Pancreas (tissue), 10 donors: ENCODE measurements at places on chromosomes 7 and 10.

DNA sequence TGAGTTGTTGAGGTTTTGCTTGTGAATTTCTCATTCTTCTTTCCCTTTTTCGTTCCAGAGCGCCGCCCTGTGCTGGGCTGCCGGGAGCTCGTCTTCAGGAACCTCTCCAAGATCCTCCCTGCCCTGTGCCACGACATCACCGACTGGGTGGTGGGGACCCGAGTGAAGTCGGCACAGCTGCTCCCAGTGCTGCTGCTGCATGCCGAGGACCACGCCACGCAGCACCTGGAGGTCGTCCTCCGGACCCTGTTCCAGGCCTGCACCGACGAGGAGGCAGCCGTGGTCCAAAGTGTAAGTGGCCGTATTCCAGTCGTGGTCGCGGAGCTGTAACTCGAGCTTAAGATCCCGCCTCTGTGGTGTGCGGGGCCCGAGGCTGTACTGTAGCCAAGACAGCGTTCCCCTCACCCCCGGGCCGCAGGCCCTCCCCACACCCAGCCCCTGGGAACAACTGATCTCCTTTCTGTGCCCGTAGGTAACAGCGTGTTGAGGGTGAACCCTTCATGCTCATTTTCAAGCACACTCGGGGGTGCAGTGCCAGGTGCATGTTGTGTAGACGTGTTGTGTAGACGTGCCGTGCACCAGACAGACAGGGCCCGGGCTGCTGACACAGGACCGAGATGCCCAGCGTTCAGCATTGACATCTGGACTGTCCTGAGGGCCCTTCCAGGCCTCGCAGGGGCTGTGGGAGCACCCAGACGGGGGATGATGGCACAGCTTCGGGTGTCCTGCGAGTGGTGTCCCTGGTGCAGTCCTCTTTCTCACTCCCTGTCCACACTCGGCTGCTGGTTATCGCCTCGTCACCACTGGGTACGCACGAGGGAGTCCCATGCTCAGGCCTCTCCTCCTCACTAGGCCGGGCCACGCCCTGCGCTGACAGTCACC lies 27.7 kb upstream of the PRKAR1B start:
- no peak for DNase-seq

DNA sequence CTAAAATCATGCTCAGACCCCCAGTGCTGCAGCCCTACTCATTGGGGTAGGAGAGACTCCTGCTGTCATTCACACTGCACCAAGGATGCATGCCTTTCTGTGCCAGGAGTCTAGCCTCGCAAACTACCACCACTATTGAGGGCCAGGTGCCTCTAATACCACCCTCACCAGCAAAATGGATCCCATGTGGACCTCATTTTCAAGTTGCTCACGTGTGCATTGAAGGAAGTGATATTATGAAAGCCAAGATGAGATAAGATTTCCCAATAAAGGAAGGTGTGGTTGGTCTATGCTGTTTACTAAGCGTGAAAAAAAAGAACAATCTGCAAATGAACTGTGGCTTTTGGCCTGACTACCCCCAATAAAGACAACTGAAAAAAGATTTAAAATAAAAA lies 7.2 kb upstream of the LAMTOR4 start:
- DNase-seq, result no peak

GRCh38 chr7:139568813-139569490 lies 45.5 kb downstream of the CLEC2L start:
- no peak for DNase-seq

DNA sequence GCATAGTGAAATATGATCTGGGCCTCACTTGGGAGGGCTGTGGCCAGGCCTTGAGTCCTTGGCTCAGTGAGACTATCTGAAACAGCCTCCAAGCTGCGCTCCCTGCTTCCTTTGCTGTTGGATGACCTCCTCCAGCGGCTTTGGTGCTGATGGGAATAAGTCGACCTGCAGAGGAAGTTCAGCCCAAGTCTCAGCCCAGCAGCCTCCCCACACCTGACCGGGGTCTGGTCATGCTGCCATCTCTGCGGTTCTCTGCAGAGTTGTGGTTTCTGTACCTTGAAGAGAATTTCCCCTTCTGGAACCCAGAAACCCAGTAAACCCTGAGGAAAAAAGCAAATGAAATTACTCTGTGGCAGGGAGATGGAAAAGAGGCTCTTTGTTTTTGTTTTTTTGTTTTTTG lies 4.6 kb upstream of the RBAK start:
- no peak for DNase-seq

GRCh38 chr10:102297101-102297500 lies 51.8 kb downstream of the GBF1 start:
- DNase-seq, result no peak

GRCh38 chr10:17232276-17232960 lies 4.4 kb downstream of the VIM start:
- DNase-seq, result no peak

GRCh38 chr7:2638224-2638991 lies 6.6 kb downstream of the TTYH3 start:
- no peak for DNase-seq

GRCh38 chr7:70785427-70785826 lies 346.5 kb upstream of the GALNT17 start:
- DNase-seq, result no peak

- peak; percentile 100 for DNase-seq
Measured at GRCh38 chr10:133520193-133520738, 6.9 kb upstream of the CYP2E1 start.

GRCh38 chr7:68955656-68956055 lies 642.6 kb upstream of the AUTS2 start:
- DNase-seq, result no peak
